ENCODE measurements at places on chromosomes 7 and 10.

DNA sequence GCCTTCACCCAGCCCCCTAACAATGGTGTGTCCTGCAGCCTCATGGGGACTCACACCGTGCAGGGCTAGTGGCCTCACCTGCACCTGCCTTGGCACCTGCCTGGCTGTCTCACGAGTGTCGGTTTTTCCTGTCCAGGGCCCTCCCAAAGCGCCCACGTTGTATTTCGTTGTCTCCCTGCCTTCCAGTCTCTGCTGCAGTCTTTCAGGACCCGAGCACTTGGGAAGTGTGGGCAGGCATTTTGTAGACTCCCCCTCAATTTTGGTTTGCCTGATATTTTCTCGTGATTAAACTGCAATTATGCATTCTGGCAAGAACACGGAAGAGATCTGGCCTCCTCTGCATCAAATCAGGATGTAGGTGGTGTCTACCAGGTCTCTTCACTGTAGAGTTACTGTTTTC is 17.9 kb downstream of the BNIP3 start:
- no peak for DNase-seq

DNA sequence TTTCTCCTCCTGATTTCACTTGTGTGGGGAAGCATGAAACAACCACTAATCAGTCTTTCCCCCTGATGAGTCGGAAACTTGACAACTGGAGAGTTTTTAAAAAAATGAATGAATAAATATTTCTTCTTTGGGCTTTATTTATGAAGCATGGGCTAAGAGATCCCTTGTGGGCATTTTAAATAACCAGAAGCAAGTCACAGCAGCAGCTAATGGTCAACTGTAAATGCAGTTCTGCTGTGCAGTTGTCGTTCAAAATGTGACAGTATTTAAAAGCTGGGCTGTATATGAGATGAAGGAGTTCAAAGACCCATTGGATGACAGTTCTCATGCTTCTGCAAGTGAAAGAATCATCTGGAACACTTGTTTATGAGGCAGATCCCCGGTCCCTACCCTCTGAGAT is 54.1 kb downstream of the STEAP1B start:
- DNase-seq, result no peak

- no peak for DNase-seq
Measured at GRCh38 chr10:19922236-19922963, 106.2 kb downstream of the PLXDC2 start.

GRCh38 chr10:125843603-125844329 is 20.4 kb downstream of the BCCIP start:
- no peak for DNase-seq

DNA sequence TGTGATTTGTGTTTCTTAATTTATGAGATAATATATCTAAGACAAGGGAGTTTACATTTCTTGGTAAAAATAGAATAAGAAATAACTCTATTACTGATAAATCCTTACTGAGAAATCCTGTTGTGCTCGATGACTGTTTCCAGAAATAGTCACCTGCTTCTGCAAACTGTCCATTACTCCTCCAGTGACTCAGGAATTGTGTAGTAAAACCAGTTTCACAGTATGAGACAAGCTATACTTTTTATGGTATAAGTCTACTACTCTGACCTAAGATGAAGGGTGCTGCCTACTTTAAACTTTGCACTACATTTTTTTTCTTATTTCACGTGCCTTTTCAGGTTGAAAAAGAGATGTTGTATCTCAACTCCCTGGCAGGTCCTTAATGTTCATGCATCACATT is 6.8 kb upstream of the ANKRD22 start:
- no peak for DNase-seq

GRCh38 chr10:78202386-78202785 is 168.7 kb downstream of the RPS24 start:
- DNase-seq, result no peak

GRCh38 chr7:146956853-146957252 is 840.3 kb downstream of the CNTNAP2 start:
- DNase-seq, result no peak

DNA sequence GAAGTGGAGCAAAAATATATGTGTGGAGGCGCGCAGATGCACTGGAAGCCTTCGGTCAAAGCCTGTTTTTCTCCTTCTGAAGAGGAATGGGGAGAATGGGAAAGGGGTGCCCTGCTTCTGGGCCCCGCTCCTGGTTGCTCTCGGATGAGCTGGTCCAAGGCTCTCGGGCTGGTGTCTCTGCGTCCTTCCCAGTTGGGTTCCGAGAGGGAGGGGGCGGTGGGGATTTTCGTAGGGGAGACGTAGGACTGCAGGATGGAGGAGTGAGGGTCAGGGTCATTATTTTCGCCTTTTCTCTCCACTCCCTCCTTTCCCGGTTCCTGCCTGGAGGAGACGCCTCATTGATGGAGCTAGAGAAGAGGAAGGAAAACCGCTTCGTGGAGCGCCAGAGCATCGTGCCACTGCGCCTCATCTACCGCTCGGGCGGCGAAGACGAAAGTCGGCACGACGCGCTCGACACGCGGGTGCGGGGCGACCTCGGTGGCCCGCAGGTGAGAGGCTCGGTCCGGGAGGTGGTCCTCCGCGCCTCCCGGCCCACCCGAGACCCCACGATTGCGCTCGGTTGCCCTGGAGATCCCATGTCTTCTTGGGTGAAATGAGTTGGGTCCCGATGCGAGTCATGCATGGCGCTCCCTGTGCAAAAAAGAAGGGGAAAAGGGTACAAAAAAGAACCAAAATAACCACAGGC is 790 bp downstream of the ADAM22 start:
- DNase-seq, result peak; percentile 60

- DNase-seq, result no peak
Measured at GRCh38 chr10:59586407-59586891, 123.2 kb downstream of the SLC16A9 start.

- DNase-seq, result no peak
Measured at GRCh38 chr10:28463676-28464395, 69.1 kb upstream of the WAC start.

- no peak for DNase-seq
Measured at GRCh38 chr10:60414877-60415585, 25.4 kb upstream of the ANK3 start.

DNA sequence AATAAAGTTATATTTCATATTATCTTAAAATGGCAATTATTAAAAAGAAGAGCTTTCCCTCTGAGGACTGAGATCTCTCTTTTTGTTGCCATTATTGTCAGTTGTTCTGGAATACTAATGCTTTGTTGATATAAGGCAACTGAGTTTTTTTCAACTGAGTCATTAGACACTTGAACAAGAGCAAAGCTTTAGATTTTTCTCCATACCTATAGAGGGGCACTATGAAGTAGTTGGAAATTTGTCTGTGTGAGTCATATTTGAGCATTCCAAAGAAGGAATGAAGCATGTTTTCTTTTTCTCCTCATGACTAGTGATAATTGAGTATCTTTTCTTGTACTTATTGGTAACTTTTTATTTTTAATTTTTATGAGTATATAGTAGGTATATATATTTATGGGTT is 24.5 kb downstream of the RPA3 start:
- no peak for DNase-seq

DNA sequence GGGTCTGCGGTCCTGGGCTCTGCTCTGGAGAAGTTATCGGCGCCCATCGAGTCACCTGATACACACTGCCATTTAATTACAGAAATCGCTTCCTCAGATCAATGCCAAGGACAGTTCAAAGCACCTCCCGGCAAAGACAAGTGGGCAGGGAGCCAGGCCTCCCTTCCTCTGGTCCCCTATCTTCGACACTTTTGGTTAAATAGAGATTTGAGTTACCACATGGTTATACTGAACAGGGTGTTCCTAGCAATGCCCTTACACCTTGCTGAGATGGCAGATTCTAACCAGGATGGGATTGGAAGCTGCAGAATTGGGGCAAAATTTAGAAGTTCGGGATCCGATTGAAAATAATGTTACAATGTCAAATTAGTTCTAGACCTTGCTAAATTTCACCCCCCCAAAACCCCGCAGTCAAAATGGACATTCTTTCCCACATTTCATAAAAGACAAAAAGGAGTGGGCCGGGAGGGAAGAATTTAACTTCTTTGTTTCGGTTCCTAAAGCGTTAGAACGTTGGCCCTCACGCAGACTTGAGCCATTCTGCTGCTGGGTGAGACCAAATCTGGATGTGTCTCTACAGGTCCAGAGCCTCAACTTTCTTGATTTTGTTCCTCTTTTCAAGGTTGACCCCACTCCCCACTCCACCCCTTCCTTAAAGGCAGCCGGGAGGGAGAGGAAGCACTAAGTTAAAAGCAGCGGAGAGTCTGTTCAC is 2.2 kb upstream of the DLX5 start:
- DNase-seq, result peak; percentile 30

GRCh38 chr7:2834748-2835441 is 9.2 kb downstream of the GNA12 start:
- DNase-seq, result no peak

DNA sequence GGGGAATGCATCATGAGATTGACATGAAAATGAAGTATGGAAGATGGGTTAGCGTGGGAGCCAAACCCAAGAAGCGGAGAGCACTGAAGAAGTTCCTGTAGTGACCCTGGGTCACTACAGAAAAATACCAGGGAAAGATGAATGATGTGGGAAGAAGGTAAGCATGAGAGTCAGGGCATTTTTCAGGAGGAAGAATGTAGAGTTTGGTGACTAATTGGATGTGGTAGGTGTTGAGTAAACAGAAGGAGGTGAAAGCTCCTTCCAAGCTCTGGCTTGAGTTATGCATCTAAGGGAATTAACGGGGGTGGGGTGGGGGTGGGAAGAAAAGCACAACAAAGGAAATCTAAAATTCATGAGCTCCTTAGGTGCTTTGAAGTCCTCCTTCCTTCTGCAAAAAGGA is 238.1 kb upstream of the AOAH start:
- DNase-seq, result no peak

GRCh38 chr10:124088915-124089314 is 4.5 kb downstream of the CHST15 start:
- no peak for DNase-seq

DNA sequence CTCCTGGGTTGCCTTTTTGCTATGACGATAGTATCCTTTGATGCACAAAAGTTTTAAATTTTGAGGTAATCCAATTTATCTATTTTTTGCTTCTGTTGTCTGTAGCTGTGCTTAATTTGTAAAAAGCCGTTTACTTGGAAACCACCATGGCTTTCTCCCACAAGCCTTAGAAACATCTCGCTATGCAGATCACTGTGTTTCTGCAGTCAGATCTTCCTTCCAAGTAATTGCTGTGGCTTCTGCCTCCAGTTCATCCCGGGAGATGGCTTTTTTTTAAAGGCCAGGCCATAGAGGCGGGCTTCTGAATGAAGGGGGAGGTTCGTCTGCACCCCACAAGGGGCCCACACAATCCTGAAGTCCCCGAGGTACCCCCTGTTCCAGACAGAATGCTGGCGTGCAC is 48.3 kb upstream of the OCM2 start:
- DNase-seq, result no peak

Measured in Kasumi-1 (cell line).